NCI-H1930 (cell line): ENCODE measurements at places on chromosomes 5 and 9.

DNA sequence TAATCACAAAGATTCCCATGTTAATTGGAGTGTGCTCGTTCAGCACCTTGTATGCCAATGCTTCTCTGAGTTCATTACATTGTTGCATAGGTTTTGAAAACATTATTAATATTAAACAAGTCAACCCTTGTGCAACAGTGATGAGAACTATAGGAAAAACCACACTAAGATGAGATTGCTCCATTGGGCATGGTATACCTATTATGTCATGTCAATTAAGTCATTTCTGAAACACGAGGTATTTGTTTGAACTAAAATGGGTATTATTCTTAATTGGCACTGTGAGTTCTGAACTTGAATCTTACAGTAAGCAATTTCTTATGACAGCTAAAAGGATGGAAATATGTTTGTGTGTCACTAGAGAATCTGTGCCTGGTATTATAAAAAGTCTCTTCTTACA is 447.7 kb downstream of the EFNA5 start:
- DNase-seq: no peak

DNA sequence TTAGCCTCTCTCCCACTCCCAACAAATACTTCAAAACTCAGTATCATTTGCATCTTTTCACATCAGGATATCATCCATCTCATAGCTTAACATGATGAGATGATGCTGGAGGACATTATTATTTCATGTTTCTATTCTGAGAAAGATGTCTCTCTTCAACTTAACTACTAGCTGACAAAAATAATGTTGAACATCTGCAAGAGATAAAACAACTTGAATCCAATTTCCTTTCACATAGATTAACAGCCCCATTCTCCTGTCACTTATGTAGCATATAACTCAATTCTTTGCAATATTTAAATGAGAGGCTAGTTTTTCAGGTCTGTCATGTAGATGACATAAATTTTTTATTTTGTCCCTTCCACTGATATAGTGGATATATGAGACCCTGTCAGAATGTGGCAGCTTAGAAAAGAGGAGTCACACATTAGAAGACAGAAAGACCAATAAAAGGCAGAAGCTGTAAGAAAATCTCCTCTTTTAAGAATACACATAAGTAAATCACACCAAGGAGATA is 239.2 kb upstream of the KIF2A start:
- DNase-seq: no peak

DNA sequence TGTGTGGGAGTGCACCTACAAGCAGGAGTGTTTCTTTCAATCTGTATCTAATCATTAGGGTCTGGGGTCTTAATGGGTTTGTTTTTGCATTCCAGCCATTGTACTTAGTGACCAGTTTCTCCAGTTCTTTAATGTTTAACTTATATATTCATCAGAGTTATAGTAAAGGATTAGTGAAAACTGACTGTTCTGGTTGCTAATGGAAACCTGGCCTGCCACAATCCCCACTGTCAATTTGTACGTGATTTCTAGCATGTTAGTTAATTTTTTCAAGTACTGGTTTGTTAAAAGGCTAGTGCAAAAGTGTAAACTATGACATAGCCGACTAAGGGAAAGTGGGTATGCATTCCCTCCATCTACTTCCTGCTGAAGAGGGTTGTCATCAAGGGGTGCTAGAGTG is 276.1 kb downstream of the HTR1A start:
- no peak for DNase-seq

DNA sequence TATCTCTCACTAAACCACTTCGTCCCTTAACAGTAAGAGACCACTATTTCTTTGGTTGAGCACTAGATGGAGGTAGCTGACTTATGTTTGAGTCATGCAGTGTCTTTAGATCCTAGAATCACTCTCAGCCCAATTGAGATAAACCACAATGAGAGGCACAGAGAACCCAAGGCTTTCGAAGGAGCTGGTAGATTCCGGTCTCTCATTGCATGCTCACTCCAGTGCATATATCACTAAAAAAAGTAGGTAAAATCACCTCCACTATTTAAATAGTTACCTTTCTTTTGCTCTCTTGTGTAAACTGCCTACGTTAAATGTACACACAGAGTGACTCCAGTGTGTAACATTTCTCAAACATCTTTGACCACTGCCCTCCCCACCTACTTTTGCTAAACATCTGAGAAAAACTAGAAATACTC is 27.6 kb downstream of the ACTL7A start:
- no peak for DNase-seq

GRCh38 chr5:170211575-170212334 is 21.0 kb upstream of the C5orf58 start:
- no peak for DNase-seq

DNA sequence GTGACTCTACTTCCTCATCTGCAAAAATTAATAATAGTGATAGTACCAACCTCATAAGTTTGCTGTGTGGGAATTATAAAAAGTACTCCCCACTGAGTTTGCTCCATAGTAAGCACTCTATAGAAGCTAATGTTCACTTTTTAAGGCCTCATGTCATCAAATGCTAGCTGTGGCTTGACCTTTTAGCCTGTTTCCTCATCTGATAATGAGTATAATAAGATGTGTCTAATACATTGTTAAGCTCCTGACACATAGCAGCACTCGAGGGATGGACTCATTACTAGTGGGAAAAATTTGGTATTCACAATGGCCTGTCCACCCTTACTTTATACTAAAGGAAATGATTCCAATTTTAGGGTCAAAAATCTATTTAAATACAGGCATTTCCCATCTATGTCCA is 26.1 kb upstream of the CAST start:
- no peak for DNase-seq

GRCh38 chr5:134450374-134450773 is 38.7 kb upstream of the CDKN2AIPNL start:
- no peak for DNase-seq

- DNase-seq: no peak
Measured at GRCh38 chr5:125274938-125275724, 528.7 kb upstream of the ZNF608 start.

GRCh38 chr9:104927216-104927911 is 591 bp downstream of the ABCA1 start:
- no peak for DNase-seq

DNA sequence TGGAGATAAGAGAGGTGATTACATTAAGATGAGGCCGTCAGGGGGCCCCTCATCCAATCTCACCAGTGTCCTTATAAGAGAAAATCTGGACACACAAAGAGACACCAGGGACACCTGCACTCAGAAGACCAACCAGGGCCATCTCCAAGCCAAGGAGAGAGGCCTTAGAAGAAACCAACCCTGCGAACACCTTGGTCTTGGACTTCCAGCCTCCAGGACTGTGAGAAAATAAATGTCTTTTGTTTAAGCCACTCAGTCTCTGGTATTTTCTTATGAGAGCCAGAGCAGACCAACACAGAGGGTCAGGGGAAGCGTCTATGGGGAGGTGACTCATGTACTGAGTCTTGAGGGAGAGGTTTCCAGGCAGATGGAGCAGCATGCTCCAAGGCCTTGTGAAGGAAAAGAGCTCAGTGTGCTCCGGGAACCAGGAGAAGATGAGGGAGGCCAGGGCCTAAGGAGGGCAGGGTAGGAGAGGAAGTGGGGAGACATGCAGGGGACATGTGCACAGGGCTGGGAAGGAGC is 5.4 kb downstream of the PHYKPL start:
- no peak for DNase-seq

DNA sequence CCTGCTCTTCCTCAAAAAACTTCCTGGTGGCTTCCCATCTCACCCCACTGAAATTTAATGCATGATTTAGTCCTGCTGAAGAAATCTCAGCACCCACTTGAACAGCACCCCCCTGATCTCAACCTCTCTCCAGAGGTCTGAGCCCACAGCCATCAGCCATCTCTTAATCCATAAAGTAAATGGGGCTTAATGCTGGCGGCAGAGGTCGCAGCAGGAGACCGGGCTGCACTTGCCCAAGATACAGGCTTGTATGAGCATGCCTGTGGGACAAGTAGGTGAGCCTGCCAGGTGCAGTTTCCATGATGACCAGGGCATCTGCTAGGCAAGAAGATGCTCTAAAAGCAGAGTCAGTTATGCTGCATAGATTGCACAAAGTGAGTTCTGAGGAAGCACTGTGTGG is 52.4 kb upstream of the CTXN3 start:
- DNase-seq: no peak

DNA sequence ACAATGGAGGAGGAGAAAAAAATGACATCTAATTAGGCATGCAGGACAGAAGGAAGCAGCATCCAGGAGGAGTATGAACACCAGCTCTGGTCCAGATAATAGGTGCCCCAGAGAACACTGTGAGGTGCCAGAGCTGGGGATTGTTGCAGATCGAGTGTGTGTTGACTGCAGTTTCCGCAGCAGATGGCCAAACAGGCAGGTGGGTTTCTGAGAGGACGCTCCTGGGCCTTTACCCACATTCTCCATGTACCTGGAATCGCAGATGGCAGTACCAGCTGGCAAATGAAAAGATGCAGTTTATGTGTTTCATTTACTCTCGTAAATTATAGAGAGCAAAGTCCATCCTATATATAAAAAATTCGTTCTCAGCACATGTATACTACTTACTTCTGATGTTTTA is 182.2 kb upstream of the ISL1 start:
- no peak for DNase-seq

DNA sequence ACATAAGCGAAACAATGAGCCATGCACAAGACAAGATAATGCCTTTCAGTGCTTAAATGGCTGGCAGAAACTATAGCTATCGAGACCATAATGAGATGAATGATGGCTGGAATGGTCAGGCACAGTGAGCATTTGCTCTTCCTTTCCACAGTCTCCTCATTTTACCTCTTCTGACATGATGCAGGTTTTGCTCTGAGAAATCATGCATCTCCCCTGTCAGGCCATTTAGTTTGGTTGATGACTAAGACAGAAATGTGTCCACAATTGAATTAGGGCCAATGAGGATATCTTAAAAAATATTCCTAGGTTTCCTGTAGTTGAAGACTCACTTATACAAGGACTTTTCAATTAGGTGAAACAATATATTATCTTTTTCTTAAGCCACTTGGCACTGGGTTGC is 475.1 kb downstream of the TMEM232 start:
- DNase-seq: no peak

GRCh38 chr9:128048663-128049062 is 18.5 kb downstream of the NAIF1 start:
- no peak for DNase-seq

DNA sequence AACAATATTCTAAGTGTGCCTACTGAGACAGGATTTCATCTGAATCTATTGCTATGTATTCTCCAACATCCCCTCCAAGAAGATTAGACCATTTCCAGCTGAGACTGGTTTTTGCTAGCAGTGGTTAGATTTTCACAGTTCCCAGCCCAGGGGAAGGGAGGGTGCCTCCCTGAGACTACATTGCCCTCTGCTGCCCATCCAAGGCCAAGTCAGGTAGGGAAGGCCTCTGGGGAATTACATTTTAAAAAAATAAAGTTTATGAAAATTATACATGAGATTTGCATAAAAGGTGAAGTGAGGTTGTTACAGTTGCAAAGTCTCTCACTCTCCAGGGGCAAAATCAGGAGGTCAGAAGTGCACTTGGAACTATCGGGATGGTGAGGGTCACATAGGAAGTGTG is 28.0 kb upstream of the SYK start:
- no peak for DNase-seq

- no peak for DNase-seq
Measured at GRCh38 chr9:11471321-11471720, 858.5 kb upstream of the PTPRD start.

- DNase-seq: no peak
Measured at GRCh38 chr9:114341152-114341830, 11.6 kb downstream of the ORM2 start.

GRCh38 chr5:39209924-39210323 is 9.4 kb downstream of the FYB1 start:
- no peak for DNase-seq

DNA sequence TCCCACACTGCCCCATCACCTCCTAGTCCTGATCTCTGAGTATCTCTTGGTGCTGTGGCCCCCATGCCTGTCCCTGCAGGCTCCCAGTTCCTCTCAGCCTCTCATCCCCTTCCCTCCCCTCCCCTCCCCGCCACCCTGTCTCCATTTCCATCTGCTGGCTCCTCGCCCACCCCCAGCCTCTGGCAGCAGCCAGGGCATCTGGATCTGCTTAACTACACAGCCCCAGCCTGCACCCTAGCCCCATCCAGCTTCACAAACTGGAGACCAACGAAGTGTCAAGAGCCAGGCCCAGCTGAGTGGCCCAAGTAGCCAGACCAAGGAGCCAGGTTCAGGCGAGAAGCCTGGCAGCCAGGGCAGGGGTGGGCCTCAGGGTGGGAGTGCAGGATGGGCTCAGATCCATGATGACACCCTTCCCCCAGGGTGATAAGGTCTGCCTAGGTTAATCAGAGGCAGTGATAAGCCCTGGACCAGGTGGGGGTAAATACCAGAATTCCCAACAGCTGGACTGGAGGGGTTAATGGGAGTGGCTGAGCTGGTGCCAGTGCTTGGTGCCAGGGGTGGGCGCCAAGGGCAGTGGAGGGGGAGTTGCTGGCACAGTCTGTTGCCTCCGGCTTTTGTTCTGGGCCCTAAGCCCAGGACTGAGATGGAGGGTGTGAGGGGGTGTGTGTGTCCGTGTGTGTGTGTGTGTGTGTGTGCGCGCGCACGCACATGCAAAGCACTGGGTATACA is 2.5 kb downstream of the IL11RA start:
- no peak for DNase-seq

- no peak for DNase-seq
Measured at GRCh38 chr5:180305481-180305880, 13.6 kb upstream of the MAPK9 start.

- no peak for DNase-seq
Measured at GRCh38 chr5:1447671-1448361, 2.6 kb upstream of the SLC6A3 start.

DNA sequence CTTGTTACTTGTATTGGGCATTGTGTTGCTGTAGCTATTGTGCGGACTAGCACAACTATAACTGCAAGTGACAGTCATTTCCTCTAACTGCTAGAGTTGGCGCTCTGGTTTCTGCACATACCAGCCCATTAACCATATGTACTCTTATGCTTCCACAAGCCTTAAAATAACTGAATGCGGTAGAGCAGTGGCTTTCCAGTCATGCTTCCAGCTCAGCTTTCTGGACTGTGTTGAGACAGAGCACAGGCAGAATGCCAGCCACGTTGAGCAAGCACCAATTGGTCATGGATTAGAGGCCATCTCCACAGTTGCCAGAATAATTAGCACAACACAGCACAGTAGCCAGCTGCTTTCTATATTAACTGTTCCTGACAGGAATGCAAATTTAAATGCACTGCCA is 12.2 kb downstream of the INVS start:
- DNase-seq: no peak

GRCh38 chr5:31783086-31783645 is 144.2 kb downstream of the PDZD2 start:
- no peak for DNase-seq

GRCh38 chr5:108634010-108634616 is 113.6 kb upstream of the FER start:
- no peak for DNase-seq

DNA sequence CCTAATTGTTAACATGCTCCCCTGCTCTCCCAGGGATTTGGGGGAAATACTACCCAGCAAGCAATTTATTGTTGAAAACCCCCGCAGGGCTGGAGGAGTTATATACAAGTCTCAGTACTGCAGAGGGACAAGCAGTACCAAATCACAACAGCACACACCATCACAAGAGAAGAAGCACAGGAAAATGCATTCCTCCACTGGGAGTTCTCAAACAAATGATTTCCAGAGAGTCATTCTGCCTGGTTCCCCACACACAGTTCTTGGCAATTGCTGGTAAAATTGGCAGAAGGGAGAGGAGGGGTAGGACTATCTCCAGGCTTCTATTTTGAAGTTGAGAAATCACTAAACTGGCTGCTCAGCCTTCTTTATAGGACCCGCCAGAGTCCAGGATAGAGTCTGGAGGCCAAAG is 16.8 kb downstream of the SIL1 start:
- DNase-seq: no peak
